Cardiac fibroblast (primary cell): ENCODE measurements at places on chromosomes 7 and 10.
A peak's percentile ranks its signal among the peaks of the same experiment; 100 is the strongest.

DNA sequence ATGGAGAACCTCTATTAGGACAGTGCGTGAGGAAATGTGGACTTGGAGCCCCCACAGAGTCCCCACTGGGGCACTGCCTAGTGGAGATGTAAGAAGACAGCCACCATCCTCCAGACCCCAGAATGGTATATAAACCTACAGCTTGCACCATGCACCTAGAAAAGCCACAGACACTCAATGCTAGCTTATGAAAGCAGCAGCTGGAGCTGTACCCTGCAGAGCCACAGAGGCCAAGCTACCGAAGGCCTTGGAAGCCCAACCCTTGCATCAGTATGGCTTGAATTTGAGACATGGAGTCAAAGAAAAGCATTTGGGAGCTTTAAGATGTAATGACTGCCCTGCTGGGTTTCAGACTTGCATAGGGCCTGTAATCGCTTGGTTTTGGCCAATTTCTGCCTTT is 361.3 kb downstream of the ZNF248 start:
- DNase-seq: no peak

DNA sequence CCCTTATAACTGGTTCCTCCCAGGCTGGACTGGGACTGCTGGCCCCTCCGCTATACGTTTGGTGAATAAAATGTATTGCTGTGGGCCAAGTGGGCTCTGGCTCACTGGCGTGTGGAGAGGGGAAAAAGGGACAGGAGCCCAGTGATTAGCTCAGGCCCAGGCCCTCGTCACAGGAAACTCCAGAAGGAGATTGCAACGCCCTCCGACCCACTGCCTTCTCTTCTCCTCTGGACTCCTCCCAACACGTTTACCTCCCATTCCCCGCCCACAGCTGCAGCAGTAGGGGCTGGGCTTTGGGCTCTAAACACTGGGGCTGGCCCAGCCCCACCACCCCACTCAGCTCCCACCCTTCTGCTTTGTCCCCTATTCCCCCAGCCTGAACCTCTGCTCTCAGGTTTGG is 173.9 kb downstream of the NEURL1 start:
- peak; percentile 92 for DNase-seq

GRCh38 chr10:25157650-25158049 is 17.2 kb upstream of the GPR158 start:
- no peak for DNase-seq

DNA sequence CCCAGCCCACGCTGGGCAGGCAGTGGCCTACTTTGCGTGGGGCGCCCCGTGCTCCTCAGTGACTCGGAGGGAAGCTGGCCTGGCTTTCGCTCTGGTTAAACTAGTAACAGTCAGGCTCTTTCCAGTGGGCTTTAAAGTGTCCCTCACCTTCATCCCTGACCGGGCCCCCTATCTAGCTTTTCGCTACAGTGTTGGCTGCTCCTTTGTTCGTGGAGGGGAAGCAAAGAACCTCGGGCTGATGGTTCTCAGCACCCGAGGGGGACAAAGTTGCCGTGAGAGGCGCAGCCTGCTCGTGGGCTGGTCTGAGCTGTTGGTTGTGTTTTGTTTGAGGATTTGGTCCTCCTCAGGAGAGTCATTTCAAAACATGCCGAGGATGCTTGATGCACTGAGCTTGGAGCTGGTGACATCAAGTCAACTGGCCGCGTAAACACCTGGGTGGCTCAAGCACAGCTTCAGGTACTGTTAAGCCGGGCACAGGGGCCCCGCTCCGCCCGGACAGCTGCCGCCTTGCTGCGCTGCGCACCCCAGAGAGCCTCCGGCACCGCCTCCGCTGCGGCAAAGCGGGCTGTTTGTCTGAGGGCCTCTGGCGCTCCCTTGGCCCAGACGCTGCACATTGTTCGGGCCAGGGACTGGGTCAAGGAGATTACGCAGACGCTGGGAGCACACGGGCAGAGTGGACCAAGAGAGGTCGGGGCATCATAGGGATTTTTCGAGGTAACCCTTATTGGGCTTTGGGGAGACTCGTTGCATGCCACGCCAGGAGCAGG is 1.6 kb downstream of the DLX6 start:
- no peak for DNase-seq

DNA sequence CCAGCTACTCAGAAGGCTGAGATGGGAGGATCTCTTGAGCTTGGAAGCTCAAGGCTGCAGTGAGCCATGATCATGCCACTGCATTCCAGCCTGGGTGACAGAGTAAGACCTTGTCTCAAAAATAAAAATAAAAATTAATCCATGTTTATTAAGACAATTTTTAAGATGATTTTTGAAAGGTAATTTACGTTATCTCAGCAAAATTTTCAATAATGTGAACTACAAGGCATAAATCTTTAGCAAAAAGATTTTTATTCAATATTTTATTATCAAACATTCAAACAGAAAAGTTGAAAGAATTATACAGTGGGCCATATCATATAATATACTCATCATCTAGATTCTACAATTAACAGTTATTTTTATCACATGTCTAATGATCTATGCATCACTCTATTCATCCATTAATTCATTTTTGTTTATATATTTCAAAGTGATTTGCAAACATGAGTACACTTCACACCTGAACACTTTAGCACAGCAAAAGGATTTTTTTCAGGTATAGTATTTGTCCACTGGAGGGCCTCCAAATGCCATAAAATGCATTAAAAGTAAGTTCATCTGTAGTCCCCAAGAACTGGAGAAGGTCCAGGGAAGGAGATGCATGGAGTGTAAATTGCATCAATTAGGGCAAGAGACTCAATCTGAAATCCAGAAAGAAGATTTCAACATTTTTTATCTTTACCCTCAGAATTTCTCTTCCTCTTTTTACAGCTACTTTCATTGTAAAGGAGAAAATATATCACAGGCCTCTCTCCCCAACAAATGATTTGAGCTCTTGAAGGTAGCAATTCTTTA is 38.6 kb upstream of the RSBN1L start:
- DNase-seq: peak; percentile 68

- DNase-seq: peak; percentile 29
Observed at GRCh38 chr10:48507933-48508790, 96.7 kb downstream of the ARHGAP22 start.

DNA sequence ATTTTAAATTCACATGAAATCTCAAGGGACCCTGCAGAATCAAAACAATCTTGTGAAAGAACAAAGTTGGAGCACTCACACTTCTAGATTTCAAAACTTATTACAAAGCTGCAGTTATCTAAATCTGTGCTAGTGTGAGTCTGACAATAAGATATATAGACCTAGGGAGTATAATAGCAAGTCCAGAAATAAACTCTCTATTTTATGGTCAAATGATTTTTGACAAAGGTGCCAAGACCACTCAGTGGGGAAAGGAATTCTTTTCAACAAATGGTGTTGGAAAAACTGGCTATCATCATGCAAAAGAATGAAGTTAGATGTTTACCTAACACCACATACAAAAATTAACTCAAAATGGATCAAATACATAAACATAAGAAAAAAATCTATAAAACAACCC is 68.2 kb downstream of the TFEC start:
- no peak for DNase-seq

GRCh38 chr10:32207544-32207943 is 139.4 kb downstream of the EPC1 start:
- DNase-seq: peak; percentile 56

- DNase-seq: peak; percentile 82
Observed at GRCh38 chr10:95133016-95133752, 60.9 kb upstream of the ACSM6 start.

DNA sequence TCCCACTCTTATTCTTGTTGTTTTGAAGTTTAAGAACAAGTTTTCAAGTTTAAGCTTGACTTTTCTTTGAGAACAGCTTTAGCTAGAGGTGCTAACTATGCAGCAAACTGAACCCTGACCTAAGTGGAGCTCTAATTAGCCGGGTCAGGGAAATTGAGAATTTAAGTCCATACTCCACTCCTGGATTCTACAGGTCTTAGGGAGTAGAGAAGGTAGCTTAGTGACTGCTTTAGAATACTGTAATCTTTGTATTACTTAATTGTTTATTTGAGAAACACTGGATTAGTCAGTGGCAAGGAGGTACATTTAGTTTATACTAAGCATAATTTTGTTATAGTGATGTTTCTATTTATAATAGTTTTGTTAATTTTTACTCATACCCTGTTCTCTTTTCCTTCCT is 74.6 kb upstream of the STRIP2 start:
- no peak for DNase-seq

DNA sequence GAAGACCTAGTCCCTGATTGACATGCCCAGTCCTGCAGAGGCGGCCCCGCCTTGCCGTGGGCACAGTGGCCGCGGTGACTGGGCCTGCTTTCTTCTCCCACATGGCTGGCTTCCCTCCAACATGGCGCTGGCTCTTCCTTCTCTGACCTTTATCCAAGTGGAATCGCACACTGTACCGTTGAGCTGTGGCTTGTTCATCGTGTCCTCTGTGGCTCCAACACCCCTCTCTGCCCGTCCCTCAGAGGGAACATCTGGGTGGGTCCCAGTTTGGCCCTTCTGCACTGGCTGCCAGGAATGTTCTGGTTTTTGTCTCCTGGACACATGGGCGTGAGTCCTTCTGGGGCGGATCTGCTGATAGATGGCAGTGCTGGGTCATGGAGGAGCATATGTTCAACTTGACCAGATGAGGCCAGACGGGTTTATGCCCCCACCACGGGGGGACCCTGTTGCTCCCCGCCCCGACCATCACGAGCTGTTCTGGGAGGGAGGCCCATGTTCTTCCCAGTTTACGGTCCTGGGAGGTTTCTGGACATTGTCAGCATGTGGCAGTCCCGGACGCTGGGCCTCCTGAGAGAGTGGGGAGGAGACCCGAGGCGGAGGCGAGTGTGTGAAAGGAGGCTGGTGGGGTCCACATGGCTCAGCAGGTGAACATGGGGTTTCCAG is 63.5 kb downstream of the LHPP start:
- DNase-seq: peak; percentile 60

GRCh38 chr10:6840766-6841165 is 260.7 kb upstream of the PRKCQ start:
- DNase-seq: peak; percentile 82

- no peak for DNase-seq
Observed at GRCh38 chr10:45437587-45438465, 63.8 kb downstream of the ALOX5 start.

DNA sequence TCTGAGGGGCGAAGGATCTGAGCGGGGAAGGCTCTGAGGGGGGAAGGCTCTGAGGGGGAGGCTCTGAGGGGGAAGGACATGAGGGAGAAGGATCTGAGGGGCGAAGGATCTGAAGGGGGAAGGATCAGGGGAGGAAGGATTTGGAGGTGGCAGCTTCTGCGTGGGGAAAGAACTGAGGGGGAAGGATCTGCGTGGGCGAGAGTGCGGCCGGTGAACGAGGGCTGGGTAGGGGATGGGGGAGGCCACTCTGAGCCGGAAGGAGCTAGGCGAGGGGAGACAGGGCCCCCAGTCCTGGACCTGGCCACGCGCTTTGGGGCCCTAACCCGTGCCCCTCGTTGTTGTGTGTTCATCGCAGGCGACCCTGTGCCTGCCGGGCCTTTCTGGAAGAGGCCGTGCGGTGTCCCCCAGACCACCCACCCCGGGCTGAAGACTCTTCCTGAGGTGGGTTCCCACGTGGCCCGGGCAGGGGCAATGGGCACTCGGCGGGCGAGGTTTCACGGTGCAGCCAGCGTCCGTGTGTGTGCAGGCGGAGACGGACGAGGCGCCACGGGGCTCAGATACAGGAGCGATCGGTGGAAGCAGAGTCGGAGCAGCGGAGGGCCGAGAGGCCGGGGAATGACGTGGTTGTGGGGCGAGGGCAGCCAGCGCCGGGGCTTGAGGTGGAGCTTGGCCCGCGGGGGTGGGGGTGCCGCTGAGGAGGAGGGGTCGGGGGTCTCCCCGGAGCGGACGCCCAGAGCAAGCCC is 2.0 kb downstream of the CALY start:
- no peak for DNase-seq

GRCh38 chr10:76282061-76283025 is 850.9 kb downstream of the LRMDA start:
- DNase-seq: peak; percentile 46

GRCh38 chr7:29435167-29435566 is 128.5 kb upstream of the PRR15 start:
- DNase-seq: no peak

- DNase-seq: no peak
Observed at GRCh38 chr10:70564113-70564725, 38.3 kb downstream of the PRF1 start.

DNA sequence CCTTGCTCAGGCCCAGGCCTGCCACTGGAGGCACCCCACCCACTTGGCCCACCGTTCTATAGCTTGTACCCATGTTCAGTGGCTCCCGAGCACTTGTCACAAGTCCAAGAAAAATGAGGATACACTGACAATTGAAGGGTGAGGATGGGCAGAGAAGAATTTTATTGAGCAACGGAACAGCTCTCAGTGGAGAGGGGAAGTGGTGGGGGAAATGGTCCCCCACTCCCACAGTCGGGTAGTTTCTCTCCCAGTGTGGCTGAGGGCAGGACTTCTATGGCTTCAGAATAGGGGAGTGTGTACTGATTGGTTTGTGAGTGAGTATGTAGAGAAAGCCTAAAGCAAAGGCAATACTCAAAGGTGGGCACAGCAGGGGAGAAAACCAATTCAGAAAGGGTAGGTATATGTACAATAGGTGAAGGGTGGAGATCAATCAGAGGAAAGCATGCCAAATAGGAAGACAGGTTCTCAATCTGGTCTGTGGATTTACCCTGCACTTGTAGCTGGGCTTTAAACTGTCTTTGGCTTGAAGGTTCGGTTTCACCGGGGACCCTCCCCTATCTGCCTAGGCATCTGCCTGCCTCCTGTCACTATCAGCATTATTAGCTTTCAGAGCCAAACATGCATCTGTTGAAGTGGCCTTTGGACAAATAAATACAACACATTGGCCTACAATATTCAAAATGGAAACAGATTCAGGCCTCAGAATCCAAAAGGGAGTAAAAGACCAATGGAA is 8.9 kb upstream of the TSPAN13 start:
- no peak for DNase-seq

GRCh38 chr10:44724415-44725174 is 186.5 kb upstream of the TMEM72 start:
- DNase-seq: peak; percentile 69

- DNase-seq: no peak
Observed at GRCh38 chr7:2404714-2405119, 1.3 kb downstream of the CHST12 start.

DNA sequence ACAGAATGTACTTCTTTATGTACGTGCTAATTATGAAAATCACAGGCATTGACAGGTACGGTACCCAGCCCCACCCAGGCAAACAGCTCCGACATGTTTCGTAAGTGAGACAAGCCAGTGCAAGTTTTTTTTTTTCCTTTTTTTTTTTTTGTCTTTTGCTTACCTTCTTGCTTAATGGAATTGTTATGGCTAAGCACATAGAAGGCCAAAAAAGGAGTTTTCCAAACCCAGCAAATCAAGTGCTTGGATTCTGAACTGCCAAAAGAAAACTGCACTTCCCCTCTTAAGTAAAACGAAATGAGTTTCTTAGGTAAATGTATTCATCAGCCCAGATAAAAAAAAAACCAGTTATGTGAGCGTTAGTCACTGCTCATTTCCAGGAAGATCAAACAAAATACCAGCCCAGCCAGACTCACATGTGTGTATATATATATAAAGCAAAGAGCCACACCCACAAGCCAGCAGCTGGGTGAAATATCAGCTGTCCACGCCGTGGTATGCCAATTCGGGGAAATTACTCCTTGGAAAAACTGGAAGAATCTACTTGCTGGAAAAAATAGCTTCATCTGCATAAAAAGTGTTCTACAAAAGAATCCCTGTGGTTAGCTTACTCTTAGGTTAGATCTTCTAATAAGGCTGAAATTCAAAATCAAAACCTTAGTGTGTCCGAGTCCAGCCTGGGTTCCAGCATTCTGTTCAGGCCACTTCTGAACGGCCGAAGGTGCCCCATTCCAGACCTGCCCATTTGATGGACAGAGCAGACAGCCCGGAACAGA is 8.0 kb downstream of the KLF6 start:
- peak; percentile 93 for DNase-seq

- DNase-seq: no peak
Observed at GRCh38 chr7:149238051-149238450, 1.4 kb upstream of the ZNF212 start.

GRCh38 chr7:17131983-17132655 is 166.3 kb upstream of the AHR start:
- no peak for DNase-seq
